ENCODE measurements at places on chromosomes 12 and 14. TPM values are rescaled to one million over a fixed set of nuclear protein-coding genes. Genes with fewer than 3 reads are reported as not detected.

LTBR gene
- polyA plus RNA-seq: not detected

- peak; percentile 77 for DNase-seq
Observed at GRCh38 chr14:95496690-95497259, 19.7 kb downstream of the SYNE3 start.

DPPA3 gene
- polyA plus RNA-seq: not detected

DNA sequence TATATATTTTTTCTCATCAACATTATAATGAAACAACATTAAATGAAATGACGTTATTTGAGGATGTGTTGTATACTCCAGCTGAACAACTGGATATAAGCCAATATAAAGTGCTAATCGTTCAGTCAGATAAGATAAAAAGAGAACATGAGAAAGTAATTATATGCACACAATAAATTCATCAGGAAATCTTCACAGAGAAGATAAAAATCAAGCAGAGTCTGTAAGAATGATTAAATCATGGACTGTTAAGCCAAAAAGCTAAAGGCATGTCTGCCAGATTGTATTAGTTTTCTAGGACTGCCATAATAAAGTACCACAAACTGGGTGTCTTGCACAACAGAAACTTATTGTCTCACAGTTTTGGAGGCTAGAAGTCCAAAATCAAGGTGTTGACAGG is 178.6 kb downstream of the NELL2 start:
- no peak for DNase-seq

DNA sequence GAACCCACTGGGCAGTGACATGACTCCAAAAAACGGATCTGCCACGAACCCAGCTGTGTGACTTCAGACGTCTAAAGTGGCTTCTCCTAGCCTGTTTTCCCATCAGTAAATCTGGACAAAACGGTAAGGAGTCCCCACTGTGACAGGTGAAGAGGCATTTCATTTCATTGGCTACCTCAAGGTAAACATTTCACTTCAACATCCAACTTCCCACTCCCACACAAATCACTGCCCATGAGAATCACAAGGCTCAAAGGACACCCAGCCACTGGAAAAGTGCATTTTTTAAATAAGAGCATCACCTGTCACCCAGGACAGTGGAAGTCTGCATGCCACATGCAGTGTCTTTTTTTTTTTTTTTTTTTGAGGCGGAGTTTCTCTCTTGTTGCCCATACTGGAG is 27.9 kb downstream of the HSP90AA1 start:
- DNase-seq: no peak

DNA sequence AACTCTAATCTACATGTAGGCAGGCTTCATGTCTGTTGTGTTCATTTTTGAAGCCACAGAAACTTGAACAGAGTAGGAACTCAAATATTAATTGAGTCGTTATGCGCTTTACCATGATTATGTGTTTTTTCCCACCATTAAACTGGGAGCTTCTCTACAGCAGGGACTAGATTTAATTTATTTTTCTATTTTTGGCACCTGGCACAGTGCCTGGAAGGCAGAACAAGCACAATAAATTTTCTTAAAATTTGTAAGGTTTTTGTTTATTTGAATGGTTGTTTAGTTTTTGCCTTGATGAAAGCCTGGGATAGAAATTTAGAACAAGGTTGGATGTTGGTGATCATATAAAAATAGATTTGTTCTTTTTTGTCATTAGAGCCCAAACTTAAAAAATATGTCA is 221.7 kb upstream of the PLEKHG7 start:
- DNase-seq: no peak

DNA sequence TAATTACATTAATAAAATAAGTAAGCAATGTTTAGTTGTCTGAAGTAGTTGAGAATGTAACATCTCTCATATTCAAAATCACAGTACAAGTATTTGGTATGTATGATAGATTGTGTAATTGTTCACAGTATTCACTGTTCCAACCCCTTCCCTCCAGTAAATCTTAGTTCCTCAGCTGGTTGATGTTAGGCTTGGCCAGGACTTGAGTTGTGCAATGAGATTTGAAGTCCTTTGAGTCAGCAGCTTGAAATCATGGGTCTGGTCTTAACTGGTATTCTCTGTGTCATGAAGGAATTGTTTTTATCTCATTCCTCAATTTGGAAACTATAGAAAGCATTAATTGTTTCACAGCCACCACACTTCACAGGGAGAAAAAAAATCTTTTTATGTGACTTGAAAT is 477.1 kb downstream of the FSCB start:
- DNase-seq: no peak

GRCh38 chr12:15146585-15146984 is 74.6 kb downstream of the RERG start:
- no peak for DNase-seq

GRCh38 chr14:54342806-54343205 is 54.0 kb upstream of the CDKN3 start:
- DNase-seq: no peak

GLS2 gene
- 0.81 TPM for polyA plus RNA-seq

DNA sequence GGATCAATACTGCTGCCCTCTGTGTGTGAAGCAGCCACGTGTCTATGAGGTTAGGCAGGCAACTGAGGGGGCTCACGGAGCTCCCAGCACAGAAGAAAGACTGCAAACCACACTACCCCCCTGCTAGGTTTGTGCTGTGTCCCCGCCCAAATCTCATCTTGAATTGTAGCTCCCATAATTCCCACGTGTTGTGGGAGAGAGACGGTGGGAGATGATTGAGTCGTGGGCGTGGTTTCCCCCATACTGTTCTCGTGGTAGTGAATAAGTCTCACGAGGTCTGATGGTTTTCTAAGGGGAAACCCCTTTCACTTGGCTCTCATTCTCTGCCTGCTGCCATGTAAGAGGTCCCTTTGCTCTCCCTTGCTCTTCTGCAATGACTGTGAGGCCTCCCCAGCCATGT is 68.6 kb downstream of the ACTN1 start:
- no peak for DNase-seq

DNA sequence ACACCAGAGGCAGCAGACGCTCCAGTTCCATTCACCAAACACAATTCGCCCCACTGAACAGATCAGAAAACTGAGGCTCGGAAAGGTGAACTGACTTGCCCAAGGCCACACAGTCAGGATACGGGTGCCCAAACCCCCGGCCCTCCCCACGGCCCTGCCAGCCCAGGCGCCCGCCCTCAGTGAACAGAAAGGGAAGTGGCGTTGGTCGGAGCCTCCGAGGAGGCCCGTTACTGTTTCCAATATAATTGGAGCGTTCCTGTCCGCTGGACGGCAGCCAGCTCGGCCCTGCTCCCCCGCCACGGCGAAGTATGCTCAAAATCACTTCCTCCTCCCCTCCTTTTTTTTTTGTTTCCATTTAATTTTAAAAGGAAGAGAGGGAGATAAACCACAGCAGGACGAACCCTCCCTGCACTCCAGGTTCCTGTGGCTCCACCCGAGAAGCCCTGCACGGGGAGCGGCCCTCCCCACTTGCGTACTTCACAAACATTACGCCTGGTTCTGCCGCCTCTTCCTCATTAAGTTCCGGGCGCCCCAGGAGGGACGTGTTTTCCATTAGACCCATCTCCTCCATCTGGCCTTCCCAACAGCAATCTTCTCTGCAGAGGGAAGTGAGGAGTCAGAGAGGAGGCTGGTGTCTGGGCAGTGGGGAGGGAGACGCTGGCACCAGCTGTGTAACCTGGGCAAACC is 61.1 kb downstream of the NCOR2 start:
- peak; percentile 79 for DNase-seq

GRCh38 chr12:114339626-114340025 is 66.3 kb downstream of the TBX5 start:
- no peak for DNase-seq

DNA sequence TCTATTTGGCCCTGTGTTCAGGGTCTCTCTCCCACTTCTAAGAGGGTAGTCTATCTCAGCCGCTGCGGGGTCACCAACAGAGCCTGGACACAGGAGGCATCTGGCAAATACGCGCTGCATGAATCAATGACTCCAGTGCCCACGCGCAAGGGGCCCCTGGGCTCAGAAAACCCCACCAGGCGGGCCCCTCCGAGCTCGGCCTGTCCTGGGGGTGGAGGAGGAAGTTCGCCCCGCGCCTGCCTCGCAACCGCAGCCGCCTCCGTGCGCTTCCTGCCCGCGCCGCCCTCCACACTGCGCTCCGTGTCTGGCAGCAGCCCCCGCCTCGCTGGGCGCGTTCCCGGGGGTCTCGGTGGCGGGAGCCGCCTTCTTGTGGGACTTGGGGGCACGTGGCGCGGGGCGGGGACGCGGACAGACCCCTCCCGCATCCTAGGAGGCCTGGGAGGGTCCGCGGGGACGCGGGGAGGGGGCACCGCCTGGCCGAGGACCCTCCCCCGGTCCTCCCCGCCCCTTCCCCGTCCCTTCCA is 811 bp upstream of the FBRSL1 start:
- DNase-seq: no peak

EPS8 gene
- polyA plus RNA-seq: 47.0 TPM

GRCh38 chr14:34237081-34237480 is 225.0 kb downstream of the SPTSSA start:
- no peak for DNase-seq
